Ovary (tissue), 10 donors: ENCODE measurements at places on chromosomes 4 and X.

DNA sequence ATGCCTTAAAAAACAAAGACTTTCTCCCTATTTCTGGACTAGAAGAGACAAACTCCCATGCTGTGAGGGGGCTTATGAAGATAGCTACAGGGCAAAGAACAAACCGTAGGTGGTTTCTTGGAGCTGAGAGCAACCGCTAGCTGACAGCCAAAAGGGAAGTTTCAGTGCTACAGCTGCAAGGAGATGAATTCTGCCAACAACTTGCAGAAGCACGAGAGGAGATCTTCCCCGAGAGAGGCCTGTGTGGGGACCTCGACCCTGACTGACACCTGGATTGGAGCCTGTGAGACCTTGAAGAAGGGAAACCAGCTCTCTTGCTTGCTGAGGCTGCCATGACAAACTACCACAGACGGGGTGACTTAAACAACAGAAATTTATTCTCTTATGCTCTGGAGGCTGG, 183.8 kb upstream of the VCX3A start:
- no peak for DNase-seq

DNA sequence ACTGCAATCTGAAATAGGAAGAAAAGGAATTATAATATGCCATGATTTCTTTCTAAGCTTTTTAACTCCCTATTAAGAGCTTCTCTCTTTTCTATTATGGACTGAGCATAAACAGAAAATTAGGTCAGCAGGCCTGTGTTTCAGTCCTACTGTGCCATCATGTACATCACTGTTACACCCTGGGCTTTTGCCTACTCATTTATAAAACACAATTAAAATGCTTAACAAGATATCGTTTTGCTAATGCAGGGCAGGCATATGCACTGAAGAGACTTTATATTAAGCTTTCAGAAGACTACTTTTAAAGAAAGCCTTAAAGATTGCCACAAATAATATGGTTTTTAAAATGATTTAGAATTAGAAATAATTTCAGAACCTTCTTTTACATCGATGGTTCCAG, 828 bp upstream of the BBS12 start:
- DNase-seq: no peak

DNA sequence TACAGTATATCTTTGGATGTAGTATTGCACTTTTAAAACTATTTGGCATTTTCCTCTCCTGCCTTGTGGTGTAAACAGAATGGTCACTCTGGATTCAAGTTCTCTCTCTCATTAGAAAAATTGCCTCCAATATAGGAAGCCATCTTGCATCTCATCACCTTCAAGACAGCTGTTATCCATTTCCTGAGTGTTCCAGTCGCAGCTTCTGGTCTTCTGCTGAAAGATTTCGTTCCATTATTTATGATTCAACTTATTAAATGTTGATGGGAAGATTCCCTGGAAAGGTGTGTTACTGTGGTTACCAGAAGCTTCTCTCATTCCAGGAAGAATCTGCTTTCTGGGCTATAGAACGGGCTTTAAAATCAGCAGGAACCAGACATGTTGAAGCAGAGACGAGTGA, 568.3 kb upstream of the SLIT2 start:
- no peak for DNase-seq

DNA sequence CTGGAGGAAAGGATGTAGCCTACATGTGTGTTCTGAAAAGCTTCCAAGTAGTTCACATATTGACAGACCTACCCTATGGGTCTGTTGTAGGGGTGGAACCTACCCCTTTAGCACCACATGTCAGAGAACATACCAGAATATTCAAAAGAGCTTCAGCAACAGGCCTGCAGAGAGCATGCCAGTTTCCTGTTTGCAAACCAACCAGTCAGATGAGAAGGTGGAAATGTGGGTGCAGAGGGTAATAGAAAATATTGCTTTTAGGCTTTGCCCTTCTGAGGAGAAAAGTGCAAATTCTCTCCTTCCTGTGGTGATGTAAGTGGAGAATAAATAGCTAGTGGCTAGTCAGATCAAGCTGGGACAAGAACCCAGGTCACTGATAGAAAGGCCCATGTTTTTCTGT, 16.4 kb downstream of the INTS6L start:
- no peak for DNase-seq

GRCh38 chr4:137198791-137199190, 333.5 kb downstream of the PCDH18 start:
- no peak for DNase-seq

- DNase-seq: no peak
Observed at GRCh38 chr4:138959097-138959815, 56.3 kb upstream of the NOCT start.

GRCh38 chrX:118216509-118216908, 99.9 kb upstream of the KLHL13 start:
- no peak for DNase-seq

- no peak for DNase-seq
Observed at GRCh38 chrX:125219852-125220251, 99.8 kb upstream of the TEX13C start.

GRCh38 chrX:70456256-70456655, 11.6 kb downstream of the DLG3 start:
- DNase-seq: no peak

- DNase-seq: no peak
Observed at GRCh38 chr4:118206627-118207026, 146.2 kb downstream of the PRSS12 start.

GRCh38 chr4:108425988-108426387, 194.4 kb upstream of the RPL34 start:
- no peak for DNase-seq

- DNase-seq: no peak
Observed at GRCh38 chrX:29145316-29145715, 558.1 kb downstream of the IL1RAPL1 start.
